ENCODE measurements at places on chromosomes 7 and 10. TPM values are rescaled to one million over a fixed set of nuclear protein-coding genes. Genes with fewer than 3 reads are reported as not detected.

GRCh38 chr10:61803269-61803668, 98.2 kb upstream of the ARID5B start:
- DNase-seq = no peak

Gene HMX2
- total RNA-seq = not detected

- DNase-seq = no peak
Observed at GRCh38 chr10:117352724-117353123, 22.5 kb downstream of the PDZD8 start.

DNA sequence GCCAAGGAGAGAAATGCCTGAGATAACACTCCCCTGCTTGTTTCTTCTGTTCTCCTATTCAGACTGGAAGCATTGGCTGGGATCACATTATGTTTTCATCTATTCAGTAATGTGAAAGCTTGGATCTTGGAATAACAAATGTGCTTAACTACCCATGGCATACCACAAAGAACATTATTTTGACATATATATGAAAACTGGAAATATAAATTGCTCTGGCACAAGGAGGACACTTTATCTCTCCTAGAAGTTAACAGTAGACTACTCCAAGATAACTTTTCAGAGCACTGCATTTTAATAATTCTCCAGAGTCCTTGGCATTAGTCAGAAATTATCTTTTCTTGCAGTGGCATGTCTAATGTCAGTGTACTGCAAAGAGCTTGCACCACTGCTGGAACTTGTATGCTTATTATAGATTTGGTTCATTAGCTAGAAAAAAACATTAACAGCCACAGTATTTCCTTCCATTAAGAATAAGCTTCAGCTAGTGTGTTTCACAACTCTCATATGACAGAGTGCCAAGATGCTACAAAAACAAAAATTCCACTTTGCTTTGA, 169.3 kb upstream of the LRRN3 start:
- DNase-seq = no peak

- no peak for DNase-seq
Observed at GRCh38 chr7:1087465-1087814, 473 bp upstream of the GPER1 start.

DNA sequence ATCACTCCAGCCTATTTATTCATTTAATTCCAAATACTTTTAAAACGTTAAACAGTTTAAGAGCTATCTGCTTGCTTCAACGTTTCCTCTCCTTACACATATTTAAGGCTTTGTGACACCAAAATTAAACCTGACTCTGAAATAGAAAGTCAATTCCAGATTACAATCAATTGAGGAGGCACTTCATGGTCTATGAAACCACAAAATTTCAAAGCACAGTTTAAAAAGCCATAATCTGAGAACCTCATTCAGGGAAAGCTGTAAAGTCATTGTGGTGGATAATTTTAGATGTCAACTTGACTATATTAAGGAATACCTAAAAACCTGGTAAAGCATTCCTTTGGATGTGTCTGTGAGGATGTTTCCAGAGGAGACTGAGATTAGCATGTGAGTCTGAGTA, 6.2 kb downstream of the SNX13 start:
- no peak for DNase-seq

DNA sequence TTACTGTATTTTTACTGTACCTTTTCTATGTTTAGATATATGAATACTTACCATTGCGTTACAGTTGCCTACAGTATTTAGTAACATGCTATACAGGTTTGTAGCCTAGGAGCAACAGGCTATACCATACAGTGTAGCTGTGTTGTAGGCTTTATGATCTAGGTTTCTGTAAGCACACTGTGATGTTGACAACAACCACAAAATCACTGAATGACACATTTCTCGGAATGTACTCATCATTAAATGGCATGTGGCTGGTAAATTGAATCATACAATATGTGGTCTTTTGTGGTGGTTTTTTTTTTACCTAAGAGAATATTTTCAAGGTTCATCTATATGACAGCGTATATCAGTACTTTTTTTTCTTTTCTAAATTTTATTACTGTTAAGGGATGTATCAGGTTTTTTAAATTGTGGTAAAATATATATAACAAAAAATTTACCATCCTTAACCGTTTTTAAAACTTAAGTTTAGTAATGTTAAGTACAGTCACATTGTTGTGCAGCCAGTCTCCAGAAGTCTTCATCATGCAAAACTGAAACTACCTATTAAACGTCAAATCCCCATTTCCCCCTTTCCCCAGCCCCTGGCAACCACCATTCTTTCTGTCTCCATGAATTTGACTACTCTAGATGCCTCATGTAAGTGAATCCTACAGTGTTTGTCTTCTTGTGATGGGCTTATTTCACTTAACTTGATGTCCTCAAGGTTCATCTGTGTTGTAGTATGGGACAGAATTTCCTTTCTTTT, 21.5 kb downstream of the BTAF1 start:
- no peak for DNase-seq

GRCh38 chr10:100911472-100911871, 1.3 kb upstream of the SLF2 start:
- no peak for DNase-seq

DNA sequence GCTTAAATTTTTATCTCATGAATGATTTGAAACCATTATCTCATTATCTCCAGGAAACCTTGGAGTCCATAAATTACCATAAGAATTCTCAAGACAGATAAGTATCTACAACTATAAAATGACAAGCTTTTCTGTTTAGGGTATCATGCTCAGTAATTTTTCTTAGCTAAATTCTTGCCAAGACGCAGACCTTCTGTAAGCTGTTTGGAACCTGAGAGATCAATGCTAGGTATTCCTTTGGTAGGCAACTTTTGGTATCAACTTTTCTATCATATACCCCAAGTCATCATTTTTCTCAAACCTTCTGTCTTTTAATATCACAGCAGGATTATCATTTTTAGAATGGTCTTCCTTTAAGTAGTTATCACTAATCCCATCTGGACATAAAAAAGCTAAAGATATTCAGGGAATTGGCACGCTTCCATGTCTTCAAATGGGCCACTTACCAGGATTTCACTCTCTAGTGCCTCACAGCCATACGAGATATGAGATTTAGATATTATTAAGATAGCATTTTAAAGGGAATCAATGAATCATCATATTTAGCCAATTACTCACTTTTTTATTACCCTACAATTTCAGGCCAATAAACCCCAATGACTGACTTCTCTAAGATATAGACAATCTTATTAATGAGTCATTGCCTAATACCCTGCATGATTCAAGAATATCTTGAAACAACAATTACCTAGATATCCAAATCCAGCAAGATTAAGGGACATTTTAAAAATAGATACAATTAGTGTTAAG, 544.1 kb downstream of the HTR7 start:
- no peak for DNase-seq

DNA sequence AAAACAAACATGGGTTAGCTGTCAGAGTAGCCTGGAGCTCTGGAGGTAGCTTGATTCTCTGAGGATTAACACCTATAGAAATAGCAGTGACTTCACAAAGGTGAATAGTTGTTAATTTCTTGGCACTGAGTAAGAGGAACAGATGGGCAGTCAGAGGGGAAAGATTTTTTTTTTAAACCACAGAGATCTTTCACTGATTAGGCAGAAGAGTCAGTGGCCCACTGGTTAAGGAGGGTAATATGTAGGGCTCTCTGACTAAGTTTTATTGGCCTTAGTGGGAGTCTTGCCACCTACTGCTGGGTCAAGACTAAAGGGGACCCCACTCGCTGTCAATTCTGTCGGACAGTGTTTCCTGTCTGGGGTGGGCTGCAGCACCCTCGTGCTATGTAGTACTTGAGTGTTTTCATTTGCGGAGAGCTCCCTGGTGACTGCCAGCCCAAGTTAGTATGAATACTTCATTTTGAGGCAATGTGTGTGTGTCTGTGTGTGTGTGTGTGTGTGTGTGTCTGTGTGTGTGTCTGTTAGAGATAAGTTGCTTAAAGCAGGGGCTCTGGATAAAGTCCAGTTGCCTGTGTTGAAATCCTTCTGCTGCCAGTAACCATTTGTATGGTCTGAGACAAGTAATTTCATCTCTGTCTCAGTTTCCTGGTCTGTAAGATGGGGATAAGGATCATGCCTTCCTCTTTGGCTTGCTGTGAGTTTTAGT, 145.2 kb downstream of the ARID5B start:
- DNase-seq = no peak

DNA sequence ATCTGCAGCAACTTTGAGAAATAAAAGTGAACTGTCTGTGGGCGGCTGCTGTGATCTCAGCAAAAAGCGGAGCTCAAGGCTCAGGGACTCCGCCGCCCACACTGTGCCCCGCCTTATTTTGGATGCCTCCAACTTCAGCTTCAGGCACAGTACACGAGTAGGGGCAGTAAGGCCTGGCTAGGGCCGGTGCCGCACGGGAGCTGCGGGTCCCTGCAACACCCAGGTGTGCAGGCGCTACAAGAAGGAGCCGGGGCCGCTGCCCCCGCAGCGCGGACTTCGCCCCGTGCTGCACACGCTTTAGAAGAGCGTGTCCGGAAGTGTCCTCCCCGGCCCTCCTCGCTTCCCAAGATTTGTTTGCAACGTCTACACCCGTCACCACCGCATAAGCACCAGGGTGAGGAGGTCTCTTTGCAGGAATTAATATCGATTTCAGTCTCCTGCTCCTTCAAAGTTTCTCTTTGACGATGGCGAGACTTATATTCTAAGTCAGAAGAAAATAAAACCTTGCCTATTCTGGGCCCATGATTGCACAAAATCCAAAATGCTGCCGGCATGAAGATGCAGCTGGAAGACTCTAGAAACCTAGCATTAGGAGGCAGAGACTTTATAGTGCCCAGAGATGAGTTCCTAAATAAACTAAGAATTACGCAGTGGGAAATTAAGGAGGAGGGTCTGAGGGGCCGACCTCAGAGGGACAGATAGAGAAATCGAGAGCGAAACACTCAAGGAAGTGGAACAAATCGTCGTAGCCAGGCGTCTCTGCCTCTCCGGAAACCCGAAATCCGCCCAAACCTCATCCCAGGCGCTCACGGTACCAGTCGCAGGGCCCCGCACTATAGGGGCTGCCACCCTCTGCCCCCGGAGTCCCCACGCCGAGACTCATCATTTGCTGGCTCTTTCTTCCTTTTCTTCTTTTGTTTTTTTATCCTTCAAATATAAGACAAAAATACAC, 6.4 kb downstream of the VAX1 start:
- DNase-seq = peak; percentile 74

Gene FAM25C
- not detected for total RNA-seq

Gene TTYH3
- total RNA-seq = 79.9 TPM

Gene AFAP1L2
- 16.3 TPM for total RNA-seq

DNA sequence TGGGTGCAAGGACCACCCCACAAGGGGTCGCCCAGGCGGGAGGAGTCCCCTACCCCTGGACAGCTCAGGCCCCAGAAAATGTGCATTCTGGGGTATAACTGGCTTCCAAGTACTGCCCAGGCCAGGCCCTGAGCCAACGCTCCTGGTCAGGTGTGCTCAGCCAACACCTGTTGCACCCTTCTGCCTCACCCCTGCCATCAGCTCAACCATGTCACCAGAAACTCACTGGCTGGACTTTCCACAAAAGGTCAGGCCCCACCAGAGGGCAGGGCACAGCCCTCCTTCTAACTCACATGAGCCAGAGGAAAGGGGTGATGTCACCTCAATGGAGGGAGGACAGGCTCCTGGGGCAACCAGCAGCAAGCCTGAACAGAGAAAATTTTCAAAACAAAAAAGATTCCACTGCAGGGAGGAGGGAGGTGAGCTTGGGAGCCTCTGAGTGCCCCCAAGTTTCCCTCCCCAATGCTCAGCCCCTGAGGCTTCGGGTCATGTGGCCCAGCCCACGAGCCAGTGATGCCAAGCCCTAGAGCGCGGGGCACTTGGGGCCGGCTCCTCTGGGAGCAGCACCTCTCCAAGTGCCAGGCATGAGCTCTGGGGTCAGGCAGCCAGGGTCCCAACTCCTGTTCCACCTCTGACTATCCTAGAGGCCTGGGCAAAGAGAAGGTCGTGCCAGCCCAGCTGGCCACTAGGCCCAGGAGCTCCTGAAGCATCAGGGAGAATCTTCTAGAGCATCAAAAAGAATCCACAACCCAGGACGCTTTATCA, 2.2 kb downstream of the OGDHL start:
- DNase-seq = no peak

GRCh38 chr7:90951986-90952954, 312.0 kb upstream of the FZD1 start:
- no peak for DNase-seq

Gene SPDYE1
- not detected for total RNA-seq

- peak; percentile 54 for DNase-seq
Observed at GRCh38 chr7:76108540-76109233, 60.8 kb downstream of the MDH2 start.

Gene SHTN1
- total RNA-seq = 20.9 TPM

Gene AS3MT
- 3.1 TPM for total RNA-seq

DNA sequence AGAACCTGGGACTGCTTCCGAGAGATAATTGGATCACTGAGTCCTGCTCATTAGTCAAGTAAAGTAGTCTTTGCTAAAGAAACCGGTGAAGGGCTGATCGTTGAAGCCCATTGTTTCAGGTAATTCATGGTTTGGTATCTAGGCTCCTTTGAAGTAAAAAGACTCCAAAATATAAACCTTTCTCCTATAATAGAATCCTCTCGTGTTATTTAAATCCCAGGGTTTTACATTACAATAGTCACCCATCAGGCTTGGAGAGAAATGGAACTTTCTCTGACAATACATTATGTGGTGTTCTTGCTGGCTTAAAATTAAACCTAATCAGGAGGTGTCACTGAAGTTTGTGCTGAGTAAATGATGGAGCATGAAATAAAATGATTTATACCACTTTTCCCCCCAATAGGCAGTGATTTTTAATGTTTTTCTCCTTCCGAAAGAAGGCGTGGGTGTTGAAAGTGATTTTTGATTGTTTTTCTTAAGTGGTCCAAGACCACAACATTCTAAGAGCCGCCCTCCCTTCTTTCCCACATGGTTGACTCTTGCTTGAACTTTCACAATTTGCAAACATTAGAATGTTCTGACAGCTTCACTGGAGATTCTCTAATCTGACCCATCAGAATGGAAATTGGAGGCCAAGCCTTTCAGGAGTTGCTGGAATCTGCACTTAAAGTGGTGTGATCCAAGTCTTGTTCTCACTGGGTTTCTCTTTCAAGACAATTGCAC, 44.2 kb downstream of the LRMDA start:
- no peak for DNase-seq

DNA sequence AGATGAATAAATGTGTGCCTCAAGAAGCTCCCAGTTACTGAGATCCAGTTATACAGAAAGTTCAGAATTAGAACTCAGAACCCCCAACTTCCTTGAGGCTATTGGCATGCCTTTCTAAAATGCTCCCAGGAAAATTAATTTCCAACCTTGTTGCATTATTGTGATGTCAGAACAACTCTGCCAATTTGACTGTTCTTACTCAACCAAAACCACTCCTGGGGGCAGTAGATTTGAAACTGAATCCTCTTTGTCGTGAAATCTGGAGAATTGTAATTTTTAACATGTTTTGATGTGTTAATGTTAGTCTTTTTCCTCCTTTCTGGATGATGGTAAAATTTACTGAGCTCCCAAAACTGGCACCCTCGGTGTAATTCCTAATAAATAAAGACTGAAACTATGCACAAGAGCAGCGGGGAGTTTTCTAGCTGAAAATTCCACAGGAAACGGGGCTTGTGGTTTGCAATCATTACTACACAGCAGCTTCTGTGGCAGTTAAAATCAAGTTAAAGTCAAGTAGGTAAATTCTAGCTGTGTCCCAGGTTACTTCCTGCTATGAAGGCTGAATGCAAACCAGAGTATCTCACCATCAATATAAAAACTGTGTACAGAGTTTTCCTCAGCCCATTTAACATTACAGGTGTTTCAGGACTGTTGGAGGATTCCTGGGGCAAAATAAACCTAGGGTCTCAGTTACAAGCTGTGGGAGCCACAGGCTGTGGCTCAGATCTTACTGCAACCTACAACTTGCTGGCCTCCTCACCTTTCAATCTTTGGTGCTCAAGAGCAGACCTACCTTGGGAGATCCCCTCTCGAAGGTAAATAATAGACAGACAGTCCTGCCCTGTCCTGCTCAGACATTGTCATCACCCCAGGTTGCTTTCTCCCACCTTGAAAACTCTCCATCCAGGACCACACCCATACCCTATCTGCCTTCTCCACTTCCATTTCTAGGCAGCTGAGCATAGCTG, 156.3 kb upstream of the KMT2E start:
- no peak for DNase-seq

Measured in aorta (tissue), 5 donors.